ENCODE measurements at places on chromosomes 2 and 18.

DNA sequence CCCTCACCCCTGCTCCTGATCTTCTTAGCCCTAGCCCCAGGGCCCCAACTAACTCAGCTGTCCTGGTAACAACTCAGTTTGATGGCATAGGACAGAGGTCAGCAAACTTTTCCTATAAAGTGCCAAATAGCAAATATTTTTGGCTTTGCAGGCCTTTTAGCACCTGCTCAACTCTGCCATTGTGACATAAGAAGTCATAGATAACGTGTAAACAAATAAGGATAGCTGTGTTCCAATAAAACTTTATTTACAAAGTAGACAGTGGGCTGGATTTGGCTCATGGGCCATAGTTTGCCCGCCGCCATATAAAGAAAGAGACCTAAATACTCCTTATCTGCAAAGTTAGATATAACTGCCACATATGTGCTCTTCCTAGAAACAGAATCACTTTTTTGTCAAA lies 27.3 kb upstream of the TMEM87B start:
- DNase-seq = no peak

DNA sequence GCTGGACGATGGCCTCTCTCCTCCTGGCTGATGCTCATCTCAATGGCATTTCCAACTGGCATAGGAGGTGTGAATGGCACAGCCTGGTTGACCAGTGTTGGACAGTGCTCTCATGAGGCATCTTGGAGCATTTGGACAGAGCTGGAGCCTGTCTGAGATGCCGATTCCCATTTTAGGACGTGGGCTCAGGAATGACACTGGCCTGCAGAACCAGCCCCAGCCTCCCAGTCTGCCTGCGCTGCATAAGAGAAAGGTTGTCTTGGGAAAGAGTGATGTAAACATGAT lies 118.2 kb upstream of the COPS8 start:
- DNase-seq = no peak

GRCh38 chr2:98498703-98499440 lies 54.2 kb downstream of the INPP4A start:
- no peak for DNase-seq

- no peak for DNase-seq
These were observed 5.6 kb downstream of the PDCD1 start for GRCh38 chr2:241852981-241853631.

DNA sequence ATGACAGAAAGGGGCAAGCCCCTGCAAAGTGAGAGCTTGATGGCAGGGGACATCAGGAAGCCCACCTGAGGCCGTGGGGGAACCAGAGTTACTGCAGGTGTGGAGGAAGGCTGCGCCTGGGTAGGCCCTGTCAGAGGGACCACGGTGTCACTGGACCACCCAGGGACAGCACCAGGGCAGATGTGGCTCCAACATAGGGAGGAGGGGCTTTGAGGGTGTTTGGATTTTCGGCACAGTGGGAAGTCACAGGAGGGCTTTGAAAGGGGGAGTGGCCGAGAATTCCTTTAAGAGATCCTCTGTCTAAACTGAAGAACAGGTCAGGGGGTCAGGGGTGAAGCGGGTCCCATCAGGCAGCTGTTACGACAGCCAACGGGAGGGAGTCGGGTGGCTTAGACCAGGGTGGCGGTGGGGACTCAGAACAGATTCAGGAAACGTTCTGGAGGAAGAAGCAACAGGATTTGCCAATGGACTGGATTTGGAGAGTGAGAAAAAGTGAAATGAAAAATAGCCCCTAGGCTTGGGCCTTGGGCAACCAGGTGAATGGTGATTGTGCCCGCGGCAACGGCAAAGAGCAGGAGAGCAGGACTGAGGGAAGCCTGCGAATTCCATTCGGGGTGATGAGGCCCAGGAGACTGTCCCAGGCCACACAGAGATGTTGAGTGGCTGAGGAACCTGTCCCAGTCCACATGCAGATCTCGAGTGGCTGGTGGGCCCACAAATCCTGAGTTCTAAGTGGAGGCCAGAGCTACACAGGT lies 166.1 kb downstream of the LAMA1 start:
- no peak for DNase-seq

GRCh38 chr2:143157001-143157400 lies 27.8 kb downstream of the ARHGAP15 start:
- no peak for DNase-seq

DNA sequence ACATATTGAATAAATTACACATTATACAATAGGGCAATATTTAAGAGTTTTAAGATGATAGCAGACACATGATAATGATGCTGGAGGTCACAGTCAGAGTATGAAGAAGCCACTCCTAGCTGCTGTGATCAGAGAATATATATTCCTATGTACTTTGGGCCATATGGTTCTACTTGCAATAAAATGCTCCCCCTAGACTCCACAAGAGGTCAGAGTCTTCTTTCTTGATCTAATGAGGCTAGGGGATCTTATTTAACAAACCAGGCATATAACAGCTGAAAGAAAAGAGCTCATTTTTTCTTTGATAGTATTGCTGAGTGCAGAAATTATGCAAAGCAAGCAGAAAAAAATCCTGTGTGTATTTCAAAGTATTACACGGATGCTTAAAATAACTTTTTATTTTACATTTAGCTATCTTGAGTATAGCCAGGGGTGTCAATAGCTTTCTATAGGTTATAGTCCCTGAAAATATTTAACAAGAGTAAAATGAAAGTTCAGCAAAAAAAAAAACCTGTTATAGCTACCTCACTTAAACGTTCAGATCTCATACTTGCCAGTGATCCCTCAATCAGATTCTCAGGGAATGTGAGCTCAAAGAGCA lies 748.7 kb upstream of the CHAC2 start:
- no peak for DNase-seq

DNA sequence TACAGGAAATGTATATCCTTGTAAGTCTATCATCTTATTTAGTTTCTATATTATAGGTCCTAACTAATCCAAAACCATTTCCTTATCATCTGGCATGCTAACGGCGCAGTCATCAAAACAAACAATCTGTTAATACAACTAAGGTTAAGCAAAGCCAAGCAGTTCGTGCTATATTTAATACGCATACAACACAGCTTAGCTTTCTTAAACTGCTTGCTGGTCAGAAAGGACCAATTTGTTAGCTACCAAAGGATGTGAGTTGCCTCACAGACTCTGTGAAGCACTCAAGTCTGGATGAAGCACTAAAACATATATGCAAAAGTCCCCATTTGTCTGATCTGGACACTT lies 67.0 kb downstream of the ZEB2 start:
- no peak for DNase-seq

DNA sequence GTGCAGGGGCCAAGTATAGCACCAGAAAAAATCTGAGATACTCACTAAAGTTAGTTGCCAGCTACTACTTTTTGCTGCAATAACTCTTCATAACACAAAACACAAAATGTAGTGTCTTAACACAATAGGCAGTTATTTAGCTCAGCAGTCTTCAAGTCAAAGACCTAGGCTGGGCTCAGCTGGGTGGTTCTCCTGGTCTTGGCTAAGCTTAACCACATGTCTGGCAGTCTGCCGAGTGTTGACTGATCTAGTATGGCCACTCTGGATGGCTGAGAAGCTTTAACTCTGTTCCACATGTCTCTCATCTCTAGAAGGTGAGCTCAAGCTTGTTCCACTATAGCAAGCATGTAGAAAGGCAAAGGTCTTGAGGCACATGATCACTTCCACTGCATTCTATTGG lies 451.6 kb downstream of the SOX11 start:
- DNase-seq = no peak

GRCh38 chr18:28963481-28963880 lies 786.6 kb upstream of the CDH2 start:
- DNase-seq = no peak

DNA sequence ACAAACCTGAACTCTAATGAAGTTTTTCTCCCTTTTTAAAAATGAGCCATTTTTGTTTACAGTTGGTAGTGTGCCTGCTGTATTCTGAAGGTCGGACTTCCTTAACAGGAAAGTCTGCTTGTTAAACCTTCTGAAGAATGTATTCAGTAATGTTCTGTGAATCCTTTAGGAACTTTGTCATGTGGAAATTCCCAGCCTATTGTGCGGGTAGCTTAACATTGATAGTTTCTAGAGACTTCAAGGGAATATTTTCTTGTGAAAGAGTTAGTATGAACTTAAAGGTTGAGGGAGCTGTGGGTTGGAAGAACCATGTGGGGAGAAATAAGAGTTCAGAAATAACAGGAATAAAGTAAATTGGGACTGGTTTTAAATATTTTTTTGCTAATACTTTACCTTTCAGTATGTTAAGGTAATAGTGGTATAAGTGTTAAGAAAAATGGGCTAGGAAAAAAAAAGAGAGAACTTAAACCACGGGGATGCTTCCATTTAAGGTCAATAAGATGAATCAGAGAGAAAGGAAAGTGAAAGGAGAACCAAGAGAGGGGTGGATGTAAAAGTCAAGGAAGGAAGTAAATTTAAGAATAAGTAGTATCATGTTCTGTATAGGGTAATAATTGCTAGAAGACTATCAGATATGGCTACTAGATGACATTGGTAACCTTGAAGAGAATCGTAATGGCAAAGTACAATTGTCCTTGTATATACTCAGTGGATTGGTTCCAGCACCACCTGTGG lies 90.5 kb downstream of the PMS1 start:
- DNase-seq = no peak

DNA sequence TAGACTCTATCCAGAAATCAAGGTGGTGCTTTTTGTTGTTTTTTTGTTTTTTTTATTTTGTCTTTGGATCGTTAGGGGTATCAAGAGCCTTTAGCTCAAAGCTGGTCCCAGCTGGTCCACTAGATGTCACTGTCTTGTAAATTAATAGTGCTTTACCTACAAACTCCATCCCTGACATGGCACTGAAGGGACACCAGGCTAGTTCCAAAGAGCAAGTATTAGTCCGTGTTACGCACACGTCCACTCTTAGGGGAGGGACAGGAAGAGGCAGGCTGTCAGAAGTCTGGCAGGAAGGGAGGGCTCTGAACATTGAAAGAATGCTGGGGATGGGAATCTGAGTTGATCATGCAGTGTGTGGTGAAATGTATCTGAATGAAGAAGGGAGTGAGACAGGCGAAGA lies 85.9 kb upstream of the CCBE1 start:
- DNase-seq = no peak

- DNase-seq = no peak
These were observed 135.7 kb downstream of the LRRC30 start for GRCh38 chr18:7366597-7366996.

DNA sequence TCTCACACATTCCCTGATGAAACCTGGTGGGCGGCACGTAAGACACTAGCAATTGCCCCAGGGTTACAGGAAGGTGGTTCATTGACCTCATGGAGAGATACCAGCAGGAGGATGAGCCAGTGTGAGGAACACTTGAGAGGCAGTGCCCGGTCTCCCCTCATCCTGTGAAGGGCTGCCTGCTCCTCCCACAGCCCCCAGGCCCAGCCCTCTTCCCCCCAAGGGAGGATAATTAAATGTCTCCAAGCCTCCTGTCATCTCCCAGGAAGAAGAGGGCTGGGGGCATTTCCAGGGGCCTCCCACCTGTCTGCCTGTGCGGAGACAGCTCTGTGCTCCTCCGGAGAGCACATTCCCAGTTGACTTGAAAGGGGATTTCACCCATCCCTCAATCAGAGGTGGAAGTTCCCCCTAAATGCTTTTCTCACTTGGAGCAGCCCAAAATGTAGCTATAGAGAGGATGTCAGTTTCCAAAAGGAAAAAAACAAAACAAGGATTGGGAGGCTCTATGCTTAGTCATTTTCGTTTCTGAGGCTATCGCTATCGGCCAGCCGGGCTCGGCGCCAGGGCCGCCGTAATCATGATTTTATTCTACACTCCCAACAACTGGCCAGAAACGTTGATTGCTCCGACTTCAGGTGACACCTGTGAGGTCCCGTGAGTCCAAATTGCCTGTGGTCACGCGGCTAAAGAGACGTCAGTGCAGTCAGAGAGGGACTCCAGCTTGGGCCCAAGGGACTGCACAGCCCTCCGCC lies 7.1 kb downstream of the KCNF1 start:
- no peak for DNase-seq

GRCh38 chr2:148813603-148814065 lies 61.4 kb upstream of the KIF5C start:
- DNase-seq = no peak

DNA sequence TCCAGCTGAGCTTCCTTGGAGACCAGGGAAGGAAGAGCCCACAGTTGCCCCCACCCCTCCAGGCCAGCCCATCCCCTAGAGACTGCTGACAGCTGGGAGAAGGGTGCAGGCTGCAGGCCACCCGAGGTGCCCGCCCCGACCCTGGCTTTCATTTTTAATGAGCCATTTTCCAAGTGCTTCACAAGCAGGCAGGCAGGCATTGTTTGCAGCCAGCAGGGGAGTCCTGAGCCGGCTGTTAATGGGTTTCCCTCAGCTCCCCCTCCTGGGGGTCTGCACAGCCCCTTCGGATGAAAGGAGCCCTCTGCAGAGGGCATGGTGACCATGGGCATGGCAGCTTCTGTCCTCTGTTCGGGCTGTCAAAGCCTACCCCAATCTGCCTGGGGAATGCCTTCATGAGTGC lies 94.5 kb downstream of the ZBTB7C start:
- no peak for DNase-seq

GRCh38 chr18:62399781-62400308 lies 74.7 kb downstream of the TNFRSF11A start:
- no peak for DNase-seq

GRCh38 chr2:48228345-48228684 lies 301.6 kb upstream of the STON1 start:
- DNase-seq = no peak

DNA sequence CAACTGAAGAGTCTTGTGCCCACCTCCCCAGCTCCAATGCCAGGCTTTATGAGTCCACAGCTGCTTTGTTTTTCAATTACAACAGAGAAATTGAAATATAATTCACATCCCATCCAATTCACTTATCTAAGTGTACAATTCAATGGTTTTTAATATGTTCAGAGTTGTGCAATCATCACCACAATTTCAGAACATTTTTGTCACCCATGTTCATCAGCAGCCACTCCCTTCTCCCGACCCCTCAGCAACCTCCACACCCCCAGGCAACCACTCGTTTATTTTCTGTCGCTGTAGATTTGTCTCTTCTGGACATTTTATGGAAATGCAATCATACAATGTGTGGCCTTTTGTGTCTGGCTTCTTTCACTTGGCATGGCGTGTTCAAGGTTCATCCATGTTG lies 23.3 kb downstream of the INHBB start:
- no peak for DNase-seq

DNA sequence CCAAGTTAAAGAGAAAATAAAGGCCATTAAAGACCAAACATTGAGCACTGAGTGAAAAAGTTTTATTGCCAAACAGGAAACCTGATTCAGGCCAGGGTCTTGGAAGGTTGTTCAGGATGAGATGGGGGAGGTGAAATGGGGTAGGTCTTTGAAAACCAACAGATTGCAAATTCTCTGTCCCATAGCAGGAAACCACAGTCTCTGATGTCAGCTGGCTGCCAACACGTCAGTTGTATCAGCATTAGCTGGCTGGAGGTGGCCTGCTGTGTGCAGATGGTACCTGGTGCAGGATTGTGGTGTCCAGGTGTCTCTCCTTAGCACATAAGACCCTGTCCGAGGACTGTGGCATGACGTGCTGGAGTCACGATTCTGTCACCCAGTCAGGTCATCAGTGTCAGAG lies 106.3 kb downstream of the MSH2 start:
- no peak for DNase-seq

GRCh38 chr18:26556573-26556972 lies 8.2 kb upstream of the KCTD1 start:
- DNase-seq = no peak

- DNase-seq = no peak
These were observed 408.7 kb upstream of the KCNH7 start for GRCh38 chr2:163247156-163247846.

GRCh38 chr18:22207021-22207758 lies 37.8 kb downstream of the GATA6 start:
- no peak for DNase-seq

GRCh38 chr2:175840256-175840655 lies 161.8 kb downstream of the LNPK start:
- no peak for DNase-seq
